WTC11 (cell line): ENCODE measurements at places on chromosomes 12 and 14.

DNA sequence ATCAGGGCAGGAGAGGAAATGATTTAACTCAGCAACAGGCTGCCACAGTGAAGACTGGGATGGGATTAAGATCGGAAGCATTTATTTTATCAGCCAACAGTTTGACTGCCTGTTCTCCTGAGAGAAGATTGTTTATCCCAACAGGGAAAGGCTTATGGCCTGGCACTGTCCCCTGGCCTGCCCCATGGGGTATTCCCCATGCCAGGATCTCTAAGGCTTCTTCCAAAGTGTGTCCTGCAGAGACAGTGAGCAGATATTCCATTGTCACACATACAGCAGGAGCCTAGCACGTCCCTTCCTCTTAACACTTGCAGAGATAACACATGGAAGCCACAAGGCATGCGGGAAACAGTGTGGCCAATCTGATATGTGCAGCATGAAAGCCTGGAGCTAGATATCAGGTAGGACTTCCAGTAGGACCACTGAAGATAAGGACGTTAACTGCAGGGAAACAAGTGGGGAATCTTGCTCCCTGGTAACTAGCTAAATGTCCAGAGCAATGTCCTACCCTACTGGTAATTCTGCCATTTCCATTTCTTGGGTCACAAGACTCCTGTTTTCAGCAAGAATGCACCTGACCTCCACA is 48.2 kb downstream of the IQSEC3 start:
- no peak for DNase-seq
- H3K36me3 ChIP-seq = no peaks in the 10 kb centered on the region
- peaks cover 37% of the 10 kb centered on the region for H3K4me1 ChIP-seq
- 0 out of 2 replicates have a peak overlapping the region, but pooled peaks have one; percentile 25 for H3K27ac ChIP-seq

DNA sequence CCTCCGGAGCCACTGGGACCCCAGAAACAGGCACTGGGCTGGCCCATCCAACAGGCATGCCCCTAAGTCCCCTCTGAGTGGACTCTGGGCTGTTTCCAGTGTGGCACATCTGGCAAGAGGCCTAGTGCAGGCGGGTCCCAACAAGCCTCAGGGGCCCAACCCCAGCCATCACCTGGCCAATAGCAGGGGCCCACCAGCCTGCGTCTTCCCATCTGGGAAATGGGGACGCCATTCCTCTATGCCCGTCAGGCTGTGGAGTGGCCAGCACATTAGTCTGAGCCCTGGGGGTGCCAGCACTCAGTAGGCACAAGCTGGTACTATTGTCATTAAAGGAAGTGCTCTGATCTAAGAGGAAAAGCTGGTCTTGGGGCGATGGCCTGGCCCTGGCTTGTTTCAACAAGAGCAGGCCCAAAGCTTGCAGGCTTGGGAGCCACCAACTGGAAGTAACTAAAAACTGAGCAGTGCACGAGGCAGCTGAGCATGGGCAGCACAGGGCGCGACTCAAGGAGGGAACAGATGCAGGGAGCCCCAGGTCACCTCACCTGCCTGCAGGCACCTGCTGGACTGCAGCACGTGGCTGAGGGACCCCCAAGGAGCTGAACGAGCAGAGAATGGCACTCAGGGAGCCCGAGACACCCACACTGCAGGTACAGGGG is 8.4 kb downstream of the DEGS2 start:
- H3K4me3 ChIP-seq = no peak overlapping the region
- H3K4me1 ChIP-seq = peaks cover 7% of the 10 kb centered on the region; the same call in 1 of the 2 replicates
- DNase-seq = no peak

- peak overlapping the region; percentile 97 for H3K4me3 ChIP-seq
- H3K27ac ChIP-seq = peak overlapping the region; percentile 88
- no peaks in the 10 kb centered on the region for H3K27me3 ChIP-seq
Observed at GRCh38 chr12:21656905-21657325, 727 bp downstream of the LDHB start.

GRCh38 chr12:93015871-93016751 is 87.0 kb upstream of the EEA1 start:
- H3K4me3 ChIP-seq = no peak overlapping the region
- H3K4me1 ChIP-seq = peaks cover 15% of the 10 kb centered on the region
- no peaks in the 10 kb centered on the region for H3K36me3 ChIP-seq

DNA sequence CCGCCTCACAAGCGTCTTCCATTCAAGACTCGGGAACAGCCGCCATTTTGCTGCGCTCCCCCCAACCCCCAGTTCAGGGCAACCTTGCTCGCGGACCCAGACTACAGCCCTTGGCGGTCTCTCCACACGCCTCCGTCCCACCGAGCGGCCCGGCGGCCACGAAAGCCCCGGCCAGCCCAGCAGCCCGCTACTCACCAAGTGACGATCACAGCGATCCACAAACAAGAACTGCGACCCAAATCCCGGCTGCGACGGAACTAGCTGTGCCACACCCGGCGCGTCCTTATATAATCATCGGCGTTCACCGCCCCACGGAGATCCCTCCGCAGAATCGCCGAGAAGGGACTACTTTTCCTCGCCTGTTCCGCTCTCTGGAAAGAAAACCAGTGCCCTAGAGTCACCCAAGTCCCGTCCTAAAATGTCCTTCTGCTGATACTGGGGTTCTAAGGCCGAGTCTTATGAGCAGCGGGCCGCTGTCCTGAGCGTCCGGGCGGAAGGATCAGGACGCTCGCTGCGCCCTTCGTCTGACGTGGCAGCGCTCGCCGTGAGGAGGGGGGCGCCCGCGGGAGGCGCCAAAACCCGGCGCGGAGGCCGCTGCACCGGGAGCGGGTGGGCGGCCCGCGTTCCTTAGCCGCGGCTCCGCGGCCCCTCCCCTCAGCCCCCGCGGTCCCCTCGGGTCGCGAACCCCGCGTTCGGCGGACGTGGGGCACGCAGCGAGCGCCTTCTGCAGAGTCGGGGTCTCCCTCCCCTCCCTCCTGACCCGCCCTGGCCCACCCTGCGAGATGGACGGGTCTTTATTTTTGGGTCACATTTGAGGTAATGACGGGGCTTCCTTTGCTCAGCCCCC is at the start of gene UBC:
Gene UBC, minus strand, starts transcription at position 259 of the 847 bp plus-strand sequence. CDS start 879 bp downstream, outside the sequence.
- peak within 1 kb of the TSS; percentile 100 for H3K4me3 ChIP-seq
- H3K27me3 ChIP-seq = no peaks in the 10 kb centered on the region
- H3K36me3 ChIP-seq = peaks cover 38% of the 10 kb centered on the region
- peak; percentile 82 for DNase-seq
- H3K27ac ChIP-seq = peak within 1 kb of the TSS; percentile 100

DNA sequence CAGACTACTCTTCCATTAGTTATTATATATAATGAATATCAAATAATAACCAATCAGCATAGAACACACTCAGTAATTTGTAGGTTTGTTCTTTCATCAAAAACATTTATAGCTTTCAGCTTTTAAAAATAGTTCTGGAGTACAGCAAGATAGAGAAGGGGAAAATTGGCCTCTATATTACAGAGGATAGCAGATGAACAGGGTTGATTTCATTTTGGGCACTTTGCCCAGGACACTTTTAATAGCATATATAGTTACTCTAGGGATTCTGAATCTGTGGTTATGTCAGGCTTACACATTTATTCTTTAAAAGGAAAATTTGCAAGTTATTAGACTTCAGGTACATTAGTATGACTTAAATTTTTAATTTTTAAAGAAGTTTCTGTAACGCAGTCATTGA is 52.6 kb downstream of the IFT81 start:
- H3K27me3 ChIP-seq = no peaks in the 10 kb centered on the region
- H3K4me1 ChIP-seq = no peaks in the 10 kb centered on the region
- no peak overlapping the region for H3K27ac ChIP-seq
- no peak overlapping the region for H3K4me3 ChIP-seq
